NCI-H2081 (cell line): ENCODE measurements at places on chromosomes 11 and 22.
A peak's percentile ranks its signal among the peaks of the same experiment; 100 is the strongest.

GRCh38 chr11:86790867-86791849 is 9.2 kb upstream of the PRSS23 start:
- DNase-seq: no peak

DNA sequence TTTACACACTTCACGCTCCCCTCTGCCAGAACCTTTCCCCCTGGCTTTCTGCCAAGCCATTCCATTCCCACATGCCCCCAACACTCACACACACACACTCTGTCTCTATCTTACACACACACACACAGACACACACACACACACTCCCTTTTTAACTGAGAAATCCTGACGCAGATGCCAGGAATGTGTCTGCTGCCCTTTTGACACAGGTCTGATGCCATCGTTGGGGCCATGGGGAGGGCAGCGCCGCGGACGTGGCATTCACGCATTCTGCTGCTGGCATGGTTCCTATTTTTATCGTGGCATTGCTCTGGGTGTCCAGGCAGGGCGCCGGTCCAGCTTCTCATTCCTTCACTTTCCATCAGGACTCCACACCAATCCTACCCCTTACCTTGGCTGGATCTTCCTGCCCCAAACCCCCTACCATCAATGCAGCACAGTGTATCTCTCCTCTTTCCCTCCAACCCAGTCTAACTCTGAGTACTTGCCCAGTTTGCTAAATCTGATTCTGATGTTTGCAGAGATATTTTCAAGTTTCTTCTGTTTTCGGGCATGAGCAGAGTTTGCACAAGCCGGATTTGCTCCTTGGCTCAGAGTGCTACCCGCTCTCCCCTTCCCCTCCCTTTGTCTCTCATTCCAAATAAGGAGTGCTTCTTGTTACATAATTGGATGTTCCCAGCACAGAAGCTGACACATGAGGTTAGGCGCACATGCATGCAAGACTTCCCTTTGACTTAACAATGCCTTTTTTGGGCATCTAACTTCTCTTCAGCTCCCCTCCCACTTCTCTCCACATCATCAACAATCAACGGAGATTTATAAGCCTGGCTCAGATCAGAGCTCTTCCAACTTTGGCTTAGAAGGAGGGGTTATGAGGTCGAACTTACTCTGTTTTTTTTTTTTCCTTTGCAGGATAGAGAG is 18.8 kb downstream of the SNX19 start:
- no peak for DNase-seq

DNA sequence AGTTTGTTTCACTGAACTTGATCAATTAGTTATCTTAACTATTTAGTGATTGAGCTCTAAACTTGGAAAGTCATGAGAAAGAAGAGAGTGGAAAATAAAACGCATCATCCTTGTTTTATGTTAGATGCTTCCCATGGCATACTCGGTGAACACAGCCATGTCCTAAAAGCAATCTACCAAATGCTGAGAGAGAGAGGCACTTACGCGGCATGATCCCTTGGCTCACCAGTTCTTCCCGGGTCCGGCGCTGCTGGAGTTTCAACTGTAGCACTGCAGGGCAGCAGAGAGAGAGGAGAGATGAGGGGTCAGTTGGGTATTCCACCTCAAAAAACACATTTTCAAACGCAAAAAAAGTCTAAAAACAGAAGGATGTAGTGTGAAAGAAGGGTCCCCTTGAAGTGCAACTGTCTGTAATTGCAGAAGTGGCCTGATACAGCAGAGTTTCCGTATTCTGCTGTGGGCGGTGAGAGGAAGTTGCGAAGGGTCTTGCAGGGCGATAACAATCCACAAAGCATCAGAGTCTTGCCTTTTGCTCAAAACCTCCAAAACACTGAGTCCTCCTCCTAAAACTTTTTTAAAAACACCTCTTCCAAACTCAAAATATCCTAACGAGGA is 92.7 kb downstream of the SGSM3 start:
- no peak for DNase-seq

DNA sequence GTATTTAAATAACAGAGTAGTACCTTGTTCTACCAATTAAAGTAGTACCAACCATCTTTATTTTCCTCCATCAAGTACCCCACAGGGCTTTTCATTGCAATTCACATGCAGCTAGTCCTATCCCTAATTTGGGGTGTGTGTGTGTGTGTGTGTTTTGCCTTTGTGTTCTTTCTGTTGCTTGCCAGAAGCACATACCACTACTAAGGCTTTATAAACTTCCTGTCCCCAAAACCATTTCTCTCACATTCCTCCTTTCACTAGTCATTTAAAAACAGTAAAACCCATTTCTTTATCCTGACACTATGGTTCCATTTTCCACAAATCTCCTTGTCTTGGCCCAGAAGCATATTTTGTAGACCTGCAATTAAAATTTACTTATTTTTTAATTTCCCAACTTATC is 54.6 kb downstream of the SLC36A4 start:
- DNase-seq: no peak

- DNase-seq: no peak
Observed at GRCh38 chr11:120256178-120256577, 16.2 kb downstream of the POU2F3 start.

DNA sequence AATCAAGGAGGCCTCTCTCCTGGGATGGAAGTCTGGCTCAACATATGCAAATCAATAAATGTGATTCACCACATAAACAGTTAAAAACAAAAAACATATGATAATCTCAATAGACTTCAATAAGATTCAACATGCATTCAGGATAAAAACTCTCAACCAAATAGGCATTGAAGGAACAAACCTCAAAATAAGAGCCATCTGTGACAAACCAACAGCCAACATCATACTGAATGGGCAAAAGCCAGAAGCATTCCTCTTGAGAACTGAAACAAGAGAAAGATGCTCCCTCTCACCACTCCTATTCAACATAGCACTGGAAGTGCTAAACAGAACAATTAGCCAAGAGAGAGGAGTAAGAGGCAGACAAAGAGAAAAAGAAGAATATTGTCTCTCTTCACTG is 54.0 kb upstream of the SEZ6L start:
- DNase-seq: no peak

DNA sequence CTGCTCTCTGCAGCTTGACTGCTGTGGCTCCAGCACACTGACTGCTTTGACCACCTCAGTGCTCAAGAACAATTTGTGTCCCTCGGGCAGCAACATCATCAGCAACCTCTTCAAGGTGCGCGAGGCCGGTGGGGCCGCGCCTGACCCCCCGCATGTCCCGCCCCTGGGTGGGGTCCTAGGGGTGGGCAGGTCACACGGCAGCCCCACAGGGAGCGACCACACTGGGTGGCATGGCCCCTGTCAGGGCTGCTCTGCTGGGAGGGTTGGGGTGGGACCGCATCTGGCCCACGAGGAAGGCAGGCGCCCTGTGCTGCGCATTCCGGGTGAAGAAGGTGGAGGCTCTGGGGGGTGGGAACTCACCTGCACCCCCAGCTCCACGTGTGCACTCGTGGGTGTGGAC is 4.7 kb upstream of the TSSC4 start:
- DNase-seq: no peak

DNA sequence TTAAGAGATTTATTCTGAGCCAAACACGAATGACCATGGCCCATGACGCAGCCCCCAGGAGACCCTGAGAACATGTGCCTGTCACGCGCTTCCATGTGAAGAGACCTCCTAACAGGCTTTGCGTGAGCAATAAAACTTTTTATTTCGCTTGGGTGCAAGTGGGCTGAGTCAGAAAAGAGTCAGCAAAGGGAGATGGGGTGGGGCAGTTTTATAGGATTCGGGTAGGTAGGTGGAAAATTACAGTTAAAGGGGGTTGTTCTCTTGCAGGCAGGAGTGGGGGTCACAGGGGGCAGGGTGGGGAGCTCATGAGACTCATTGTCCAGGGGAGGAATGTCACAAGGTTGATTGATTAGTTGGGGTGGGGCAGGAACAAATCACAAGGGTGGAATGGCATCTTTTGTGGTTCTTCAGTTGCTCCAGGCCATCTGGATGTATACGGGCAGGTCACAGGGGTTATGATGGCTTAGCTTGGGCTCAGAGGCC is 77.2 kb upstream of the FTH1 start:
- DNase-seq: no peak

GRCh38 chr22:33271390-33272161 is 213.4 kb upstream of the SYN3 start:
- DNase-seq: no peak

GRCh38 chr22:40739721-40740120 is 60.4 kb downstream of the MCHR1 start:
- no peak for DNase-seq

DNA sequence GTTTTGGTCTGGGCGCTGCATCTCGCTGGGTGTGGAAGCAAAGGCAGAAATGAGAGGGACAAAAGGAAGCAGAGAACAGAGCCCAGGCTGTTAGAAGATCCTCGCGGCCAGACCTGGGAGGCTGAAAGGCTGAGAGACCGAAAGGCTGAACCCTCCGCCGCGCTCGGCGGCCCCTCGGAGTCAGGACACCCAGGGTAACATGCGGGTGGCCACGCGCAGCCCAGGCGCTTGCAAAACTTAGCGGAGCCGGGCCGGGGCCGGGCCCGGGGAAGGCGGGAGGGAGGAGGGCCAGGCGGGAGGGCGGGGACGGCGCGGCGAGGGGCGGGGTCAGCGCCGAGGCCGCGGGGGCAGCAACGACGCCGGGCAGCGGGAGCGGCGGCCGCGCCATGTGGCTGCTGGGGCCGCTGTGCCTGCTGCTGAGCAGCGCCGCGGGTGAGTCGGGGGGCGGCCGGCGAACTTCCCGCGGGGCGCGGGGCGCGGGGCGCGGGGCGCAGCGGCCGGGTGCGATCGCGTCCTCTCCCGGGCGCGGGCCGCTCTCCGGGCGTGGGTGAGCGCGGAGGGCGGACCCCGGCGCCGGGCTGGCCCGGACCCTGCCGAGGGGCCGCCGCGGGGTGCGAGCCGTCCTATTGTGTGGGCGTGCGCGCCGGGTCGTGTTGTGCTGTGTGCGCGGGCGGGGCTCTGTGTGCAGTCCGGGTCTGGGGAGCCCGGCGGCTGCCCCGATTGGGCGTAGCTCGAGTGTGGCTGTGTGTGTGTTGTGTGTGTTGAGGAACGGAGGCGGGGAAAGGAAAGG is at the start of gene LDLRAD3:
LDLRAD3 (plus strand) TSS at position 350 of the 790 bp plus-strand sequence; CDS start at position 387, 37 bp downstream.
- peak; percentile 54 for DNase-seq
